ENCODE measurements at places on chromosomes 1 and 21. TPM values are rescaled to one million over a fixed set of nuclear protein-coding genes. Genes with fewer than 3 reads are reported as not detected.

The SFN gene
- polyA plus RNA-seq = not detected

GRCh38 chr1:143661418-143662101 is 310.2 kb downstream of the FAM72C start:
- no peaks in the 10 kb centered on the region for H3K36me3 ChIP-seq
- peaks cover 3% of the 10 kb centered on the region for H3K27me3 ChIP-seq
- no peak overlapping the region for H3K27ac ChIP-seq
- no peak for DNase-seq
- no peaks in the 10 kb centered on the region for H3K4me1 ChIP-seq
- H3K4me3 ChIP-seq = no peak overlapping the region

DNA sequence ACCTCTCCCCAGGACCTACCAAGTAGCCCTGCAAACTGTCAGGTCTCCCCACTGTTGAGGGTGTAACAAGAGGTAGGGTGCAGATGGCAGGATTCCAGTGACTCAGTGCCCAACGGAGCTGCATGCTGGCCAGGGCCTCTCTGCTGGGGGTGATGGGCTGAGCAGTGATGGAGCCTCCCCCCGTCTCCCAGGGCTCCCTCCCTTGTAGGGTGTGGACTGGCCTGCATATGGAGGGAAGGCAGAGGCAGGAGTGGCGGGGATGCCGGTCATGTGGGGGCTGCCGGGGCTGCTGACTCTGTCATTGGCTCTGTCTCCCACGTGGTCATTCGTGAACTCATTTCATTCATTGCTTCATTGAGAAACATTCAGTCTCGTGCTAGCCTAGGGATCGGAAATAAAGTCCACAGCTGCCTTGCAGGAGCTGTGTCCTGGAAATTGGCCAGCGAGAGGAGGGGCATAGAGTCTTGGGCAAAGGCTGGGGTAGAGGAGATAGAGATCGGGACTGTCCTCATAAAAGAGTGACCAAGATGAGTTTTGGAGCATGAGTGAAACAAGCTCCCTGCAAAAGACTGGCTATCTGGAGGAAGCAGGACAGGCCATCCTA is 22.9 kb upstream of the DISP3 start:
- no peaks in the 10 kb centered on the region for H3K4me1 ChIP-seq
- no peak for DNase-seq
- no peak overlapping the region for H3K4me3 ChIP-seq
- H3K27me3 ChIP-seq = no peaks in the 10 kb centered on the region

- no peak overlapping the region for H3K4me3 ChIP-seq
- no peak for DNase-seq
- H3K36me3 ChIP-seq = no peaks in the 10 kb centered on the region
- H3K4me1 ChIP-seq = peaks cover 23% of the 10 kb centered on the region
- H3K27ac ChIP-seq = no peak overlapping the region
- peaks cover 27% of the 10 kb centered on the region for H3K27me3 ChIP-seq
These were observed 115.0 kb downstream of the RERE start for GRCh38 chr1:8702472-8702849.

DNA sequence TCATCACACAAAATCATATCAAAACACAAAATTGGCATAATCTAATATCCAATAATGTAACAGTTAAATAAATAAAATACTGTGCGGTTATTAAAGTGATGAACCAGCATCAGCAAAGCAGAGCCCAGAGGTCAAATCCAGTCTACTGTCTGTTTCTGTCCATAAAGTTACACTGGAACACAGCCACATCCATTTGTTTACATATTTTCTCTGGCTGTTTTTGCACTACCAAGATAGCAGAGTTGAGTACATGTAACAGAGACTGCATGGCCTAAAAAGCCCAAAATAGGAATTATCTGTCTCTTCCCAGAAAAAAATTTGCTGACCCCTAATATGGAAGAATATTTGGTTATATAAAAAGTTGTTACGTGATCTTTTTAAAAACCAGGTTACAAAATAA is 242.2 kb upstream of the DMRTA2 start:
- no peaks in the 10 kb centered on the region for H3K4me1 ChIP-seq
- no peaks in the 10 kb centered on the region for H3K27me3 ChIP-seq
- H3K36me3 ChIP-seq = no peaks in the 10 kb centered on the region
- H3K4me3 ChIP-seq = no peak overlapping the region
- DNase-seq = no peak

Data from naive thymus-derived CD4-positive, alpha-beta T cell (primary cell).